Activated B cell treated with CpG ODN at 0.5 μM for 24 hours (primary cell): ENCODE measurements at places on chromosomes 6 and 20. TPM values are rescaled to one million over a fixed set of nuclear protein-coding genes. Genes with fewer than 3 reads are reported as not detected.

FAM184A gene
- 0.24 and 1.1 TPM in 2 replicates for total RNA-seq

SCRT2 gene
- total RNA-seq: not detected in 2 replicates

PPP1R3G gene
- 0.11 and 0.15 TPM in 2 replicates for total RNA-seq

FERMT1 gene
- total RNA-seq: 0.56 TPM in 1 of 2 replicates, not detected in the other

TSHZ2 gene
- total RNA-seq: 1.5 and 1.7 TPM in 2 replicates

PRDM13 gene
- 0.07 TPM in 1 of 2 replicates, not detected in the other for total RNA-seq

SRSF3 gene
- total RNA-seq: 421 and 494 TPM in 2 replicates

PPP1R14C gene
- 0.11 and 0.32 TPM in 2 replicates for total RNA-seq

ALDH8A1 gene
- 0.20 and 0.53 TPM in 2 replicates for total RNA-seq

DNA sequence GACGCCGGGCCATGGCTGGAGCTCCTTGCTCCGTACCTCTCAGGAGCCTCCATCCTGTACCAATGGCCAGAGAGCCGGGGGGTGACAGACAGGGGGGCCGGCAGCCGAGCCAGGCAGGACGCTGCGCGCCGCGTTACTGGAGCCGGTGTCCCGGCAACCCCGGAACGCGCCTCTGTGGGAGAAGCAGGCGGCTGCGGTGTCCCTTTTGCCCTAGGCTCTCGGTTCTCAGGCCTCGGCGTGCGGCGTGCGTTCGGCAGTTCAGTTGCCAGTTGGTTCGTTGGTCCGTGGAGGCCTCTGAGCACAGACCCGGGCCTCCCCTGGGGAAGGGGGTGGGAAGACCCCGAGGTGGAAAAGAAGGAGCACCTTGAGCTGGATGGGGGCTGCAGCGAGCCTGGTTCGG is at the start of gene SPATS1:
SPATS1 (plus strand) TSS at position 162 of the 400 bp plus-strand sequence. CDS start 446 bp downstream, outside the sequence.
- DNase-seq: no peak

GRCh38 chr6:42017021-42017643 is 33.2 kb upstream of the TAF8 start:
- no peak for DNase-seq

DNA sequence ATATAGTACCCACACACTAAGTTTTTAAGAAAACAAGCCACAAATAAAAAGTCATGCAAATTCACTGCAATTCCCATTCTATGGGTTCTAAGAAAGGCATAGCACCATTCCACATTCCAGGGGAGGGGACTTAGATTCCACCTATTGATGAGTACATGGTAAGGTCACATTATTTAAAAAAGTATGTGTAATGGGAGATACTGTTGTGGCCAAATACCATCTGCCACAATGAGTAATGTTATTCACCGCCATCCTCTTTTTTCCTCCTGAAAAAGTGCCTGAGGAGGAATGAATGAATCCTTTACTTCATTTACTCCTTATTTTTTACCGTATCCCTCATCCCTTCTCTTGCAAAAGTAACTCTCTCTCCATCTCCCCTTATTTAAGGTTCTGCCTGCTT is 27.0 kb upstream of the ADGRF1 start:
- no peak for DNase-seq

DNA sequence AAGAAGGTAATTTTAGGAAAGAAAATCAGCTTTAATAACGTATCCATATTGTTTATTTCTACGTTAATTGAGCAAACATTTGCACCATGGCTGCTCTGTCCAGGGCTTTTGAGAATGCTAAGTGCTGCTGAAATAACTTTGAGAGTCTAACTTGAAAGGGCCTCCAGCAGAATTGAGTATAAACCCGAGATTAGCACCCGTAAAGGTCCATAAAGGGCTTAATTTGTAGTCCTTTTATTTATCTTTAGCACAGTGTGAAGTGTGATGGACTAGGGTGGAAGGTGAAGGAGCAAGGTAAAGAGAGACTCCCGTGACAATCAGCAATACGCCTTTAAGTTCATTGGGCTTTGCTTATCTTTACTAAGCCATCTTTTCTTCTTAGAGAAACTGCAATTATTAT is 77.7 kb upstream of the SUPT3H start:
- no peak for DNase-seq

- no peak for DNase-seq
These were observed 115.1 kb upstream of the ARID1B start for GRCh38 chr6:156662025-156662445.

DNA sequence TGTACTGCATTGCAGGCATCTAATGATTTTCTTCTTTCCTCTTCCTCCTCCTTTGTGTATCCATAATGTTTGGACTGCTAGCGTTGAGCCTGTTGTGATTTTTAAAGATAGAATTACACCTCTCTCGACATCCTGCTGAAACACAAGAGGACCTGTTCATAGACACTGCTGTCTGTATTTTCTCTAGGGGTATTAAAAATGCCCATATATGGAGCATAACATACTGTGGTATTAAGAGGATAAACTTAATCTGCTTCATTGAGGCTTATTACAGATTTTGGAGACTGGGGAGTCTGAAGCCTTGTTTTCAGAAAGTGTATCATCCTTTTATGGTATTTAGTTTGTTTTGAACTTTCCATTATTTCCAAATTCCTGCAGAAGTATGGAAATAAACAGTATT is 414.3 kb downstream of the CDKAL1 start:
- no peak for DNase-seq

GRCh38 chr20:47343007-47343472 is 13.5 kb downstream of the ZMYND8 start:
- no peak for DNase-seq

- no peak for DNase-seq
These were observed 19.2 kb upstream of the SCP2D1 start for GRCh38 chr20:18794428-18794787.

DNA sequence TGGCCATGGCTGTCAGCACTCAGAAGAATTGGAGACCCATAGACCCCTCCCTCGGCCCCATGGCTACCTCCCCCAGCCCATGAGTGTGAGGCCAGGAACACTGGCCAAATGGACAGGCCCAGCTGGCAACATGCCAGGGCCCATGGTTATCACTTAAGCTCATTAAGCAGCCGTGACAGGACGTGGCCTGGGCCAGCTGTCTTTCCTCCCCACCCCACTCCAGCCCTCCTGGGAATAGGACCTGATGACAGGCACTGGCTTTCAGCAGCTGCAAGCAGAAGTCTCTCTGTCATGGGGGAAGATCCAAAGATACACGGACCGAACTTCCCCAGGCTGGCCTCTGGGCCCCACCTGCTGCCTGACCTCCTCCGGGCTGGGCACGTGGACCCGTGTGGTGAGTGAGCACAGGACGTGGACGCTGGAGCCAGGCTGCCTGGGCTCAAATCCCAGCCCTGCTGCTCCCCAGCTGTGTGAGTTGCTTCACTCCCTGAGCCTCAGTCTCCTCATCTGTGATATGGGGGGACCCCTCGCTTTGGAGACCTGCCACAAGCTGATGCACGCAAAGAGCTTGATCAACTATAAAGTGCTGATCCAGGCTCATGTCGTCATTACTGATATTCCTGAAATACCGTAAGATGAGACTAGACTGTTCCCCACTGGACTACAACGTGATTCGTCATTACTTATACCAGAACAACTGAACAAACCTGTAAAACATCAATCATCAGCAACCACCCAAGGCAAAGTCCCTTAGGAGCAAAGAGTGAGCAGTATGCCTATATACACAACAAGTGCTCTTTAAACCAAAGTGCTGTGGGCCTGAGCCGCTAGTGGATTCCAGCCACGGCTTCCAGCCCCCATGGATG is 22.0 kb upstream of the VSTM2L start:
- DNase-seq: no peak

DNA sequence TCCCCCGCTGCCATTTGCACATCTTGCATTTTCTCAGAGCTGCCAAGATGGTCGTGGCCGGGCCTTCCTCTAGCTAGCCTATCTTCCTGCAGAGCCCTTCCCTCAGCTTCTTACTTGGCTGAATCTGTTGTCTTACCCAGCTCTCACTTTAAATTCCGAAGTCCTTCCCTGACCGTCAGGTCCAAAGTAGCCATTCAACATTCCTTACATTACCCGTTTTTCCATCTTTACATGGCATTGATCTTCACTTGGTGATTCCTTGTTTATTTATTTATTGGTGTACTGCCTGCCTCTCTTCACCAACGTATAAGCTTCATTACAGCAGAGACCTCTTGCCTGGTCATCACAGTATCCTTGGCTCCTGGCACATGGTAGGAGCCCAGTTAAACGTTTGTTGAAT is 137.4 kb upstream of the ESR1 start:
- no peak for DNase-seq

- no peak for DNase-seq
These were observed 401.2 kb upstream of the BTBD3 start for GRCh38 chr20:11516448-11516847.

DNA sequence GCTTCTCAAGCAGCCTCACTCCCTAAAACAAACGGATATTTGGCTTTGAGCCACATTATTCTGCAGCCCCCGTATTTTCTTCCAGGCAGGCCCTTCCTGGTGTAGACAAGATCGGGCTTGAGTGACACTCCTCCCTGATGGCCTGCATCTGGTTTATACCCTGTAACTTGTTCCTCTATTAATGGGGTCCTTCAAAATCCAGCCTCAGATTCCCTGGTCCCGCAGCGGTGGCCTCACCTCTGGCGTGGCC is 375 bp upstream of the TMEM14C start:
- no peak for DNase-seq

- DNase-seq: no peak
These were observed 384.5 kb upstream of the ARID1B start for GRCh38 chr6:156392648-156393047.

DNA sequence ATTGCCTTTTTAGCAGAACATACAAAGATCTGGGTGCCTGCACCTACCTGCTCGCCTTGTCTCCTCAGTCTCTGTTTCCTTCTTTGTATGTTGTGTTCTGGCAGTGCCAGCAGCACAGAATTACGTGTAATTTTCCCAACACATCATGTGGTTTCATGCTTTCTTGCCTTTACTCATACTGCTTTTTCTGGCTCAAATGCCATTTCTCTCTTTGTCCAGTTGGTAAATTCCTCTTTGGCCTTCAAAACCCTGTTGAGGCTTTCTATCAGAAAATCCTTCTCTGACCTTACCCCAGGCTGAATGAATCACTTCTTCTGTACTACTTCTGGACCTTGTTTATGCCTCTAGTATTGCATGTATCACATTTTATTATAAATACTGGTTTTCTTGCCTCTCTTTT is 31.8 kb downstream of the L3MBTL3 start:
- DNase-seq: no peak

DNA sequence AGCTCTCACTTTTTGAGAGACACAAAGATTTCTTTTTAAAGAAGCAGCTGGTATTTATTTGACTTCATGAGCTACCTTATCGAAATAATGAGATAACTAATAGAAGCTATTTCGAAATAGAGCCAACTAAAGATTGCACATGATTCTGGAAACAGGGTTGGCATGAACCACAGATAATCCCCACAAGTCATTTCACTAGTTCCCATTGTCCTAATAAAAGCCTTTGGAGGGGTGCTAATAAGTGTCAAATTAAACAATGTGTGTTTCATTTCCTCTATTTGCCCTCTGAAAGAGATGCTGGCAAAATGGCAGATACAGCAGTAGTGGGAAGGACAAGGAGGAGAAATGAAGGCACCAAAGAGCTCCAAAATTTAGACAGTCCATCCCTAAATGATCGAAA is 78.6 kb upstream of the RIPOR2 start:
- no peak for DNase-seq

- DNase-seq: no peak
These were observed 7.0 kb upstream of the ID4 start for GRCh38 chr6:19830171-19830570.

- DNase-seq: no peak
These were observed 10.2 kb downstream of the STX11 start for GRCh38 chr6:144160431-144161005.

DNA sequence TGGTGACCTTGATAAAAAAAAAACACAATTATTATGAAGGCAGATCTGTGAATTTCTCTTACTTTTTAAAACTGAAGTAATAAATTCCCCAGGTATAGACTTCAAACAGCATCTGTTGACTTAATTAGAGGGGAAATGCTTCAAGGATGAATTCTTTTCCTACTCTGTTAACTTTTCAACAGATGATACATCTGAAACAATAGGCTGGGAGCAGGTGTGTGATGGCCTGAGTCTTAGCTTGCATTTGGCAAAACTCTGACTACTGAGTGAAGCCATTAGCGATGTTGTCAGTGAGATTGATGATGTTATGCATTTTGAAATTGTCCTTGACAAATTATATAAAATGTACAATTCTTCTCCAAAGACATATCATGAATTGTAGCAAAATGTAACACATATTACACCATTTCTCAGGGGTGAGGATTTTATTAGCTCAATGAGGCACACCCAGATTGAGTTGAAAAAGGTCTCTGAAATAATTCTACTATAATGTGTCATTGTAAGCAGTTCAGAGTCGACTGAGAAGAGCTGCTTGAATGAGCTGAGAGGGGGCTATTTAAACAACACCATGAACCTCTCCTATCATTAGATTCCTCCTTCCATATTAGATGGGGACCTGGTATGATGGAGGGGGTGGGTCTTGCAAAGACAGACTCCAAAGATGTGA is 39.6 kb upstream of the OGFRL1 start:
- DNase-seq: no peak
